Bronchial smooth muscle cell (primary cell): ENCODE measurements at places on chromosomes 6 and 20. TPM values are rescaled to one million over a fixed set of nuclear protein-coding genes. Genes with fewer than 3 reads are reported as not detected.

The CTAGE9 gene
- under 0.01 TPM in 1 of 2 replicates, not detected in the other for total RNA-seq

The PRL gene
- total RNA-seq, result not detected in 2 replicates

The LPA gene
- total RNA-seq, result not detected in 2 replicates

The PRDM13 gene
- total RNA-seq, result not detected in 2 replicates

The CLPSL1 gene
- total RNA-seq, result not detected in 2 replicates

The SLC17A3 gene
- not detected in 2 replicates for total RNA-seq
